ENCODE measurements at places on chromosomes 2 and 18.

- no peak for DNase-seq
Observed at GRCh38 chr2:184628051-184628450, 29.7 kb downstream of the ZNF804A start.

DNA sequence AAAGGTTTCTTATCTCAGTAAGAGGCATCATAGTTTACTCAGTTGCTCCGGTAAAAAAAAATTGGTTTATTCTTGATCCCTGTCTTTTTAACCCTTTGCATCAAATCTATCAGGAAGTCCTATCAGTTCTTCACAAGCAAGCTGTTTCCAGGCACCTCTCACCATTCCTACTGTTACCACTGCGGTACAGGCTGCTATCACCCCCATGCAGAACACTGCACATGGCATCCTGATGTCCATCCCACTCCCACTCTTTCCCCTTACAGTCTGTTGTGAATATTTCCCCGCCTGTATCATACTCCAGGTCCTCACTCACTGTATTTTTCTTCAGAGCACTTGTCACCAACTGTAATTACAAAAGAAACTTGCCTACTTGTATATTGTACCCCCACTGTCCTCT is 5.3 kb upstream of the CNRIP1 start:
- DNase-seq, result no peak

DNA sequence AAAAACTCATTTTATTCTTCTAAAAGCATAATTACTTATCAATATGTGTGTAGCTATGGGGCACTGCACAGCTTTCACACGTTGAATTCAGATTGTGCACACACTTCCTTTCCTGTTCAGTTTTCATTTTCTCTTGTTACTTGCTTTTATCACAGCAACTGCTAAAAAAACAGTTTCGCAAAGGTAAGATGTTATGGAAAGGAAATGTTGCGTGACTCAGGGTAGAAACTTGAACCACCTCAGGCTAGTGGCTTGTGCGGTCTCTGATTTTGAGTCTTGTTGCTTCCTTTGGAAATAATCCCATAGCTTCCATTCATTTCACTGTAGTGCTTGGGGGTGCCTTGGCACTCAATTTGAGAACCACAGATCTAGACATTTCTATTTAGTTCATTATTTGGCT is 171.9 kb downstream of the FMNL2 start:
- DNase-seq, result no peak

GRCh38 chr2:237859082-237859433 is 365 bp upstream of the RAMP1 start:
- no peak for DNase-seq

DNA sequence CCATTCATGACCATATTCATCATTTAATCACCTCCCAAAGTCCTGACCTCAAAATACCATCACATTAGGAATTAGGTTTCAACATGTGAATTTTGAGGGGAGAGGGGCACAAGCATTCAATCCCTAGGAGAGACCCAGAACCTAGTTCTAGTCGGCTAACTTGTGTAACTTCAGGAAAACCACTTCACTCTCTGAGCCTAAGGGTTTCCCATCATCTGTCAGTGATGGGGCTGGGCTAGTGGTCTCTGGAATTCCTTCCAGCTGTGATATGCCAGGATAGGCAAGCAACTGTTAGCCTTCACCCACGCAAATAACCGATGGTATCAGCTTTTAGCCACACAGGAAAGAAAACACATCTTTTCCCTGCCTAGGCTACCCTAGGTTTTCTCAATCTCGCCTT is 52.5 kb upstream of the MEX3C start:
- no peak for DNase-seq

DNA sequence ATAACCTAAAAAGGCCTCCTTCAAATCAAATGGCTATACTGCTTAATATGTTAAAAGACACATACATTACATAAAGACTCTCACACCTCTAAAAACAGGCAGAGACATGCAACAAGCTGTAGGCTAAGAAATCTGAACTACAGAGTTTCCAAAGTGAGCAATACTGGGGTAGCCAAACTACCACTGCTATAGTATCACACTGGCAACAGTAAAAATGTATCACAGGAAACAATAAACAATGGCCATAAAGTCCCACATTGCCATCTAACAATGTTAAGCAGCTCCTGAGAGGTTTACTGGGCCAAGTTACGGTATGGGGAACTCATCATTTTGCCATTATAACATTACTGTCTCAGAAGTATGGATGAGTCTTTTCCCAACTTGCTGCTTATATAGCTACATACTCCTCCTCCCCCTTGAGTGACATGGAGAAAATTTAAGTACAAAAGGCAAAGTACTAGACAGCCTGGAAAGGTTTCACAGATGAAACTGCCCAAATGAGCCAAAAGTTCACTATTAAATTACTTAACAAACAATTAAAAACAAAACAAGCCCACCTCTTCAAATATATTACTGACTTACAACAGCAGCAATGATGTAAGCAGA is 50.3 kb downstream of the SS18 start:
- DNase-seq, result no peak

- DNase-seq, result peak; percentile 21
Observed at GRCh38 chr2:64591188-64591587, 62.5 kb downstream of the SERTAD2 start.
